GM13976 (cell line): ENCODE measurements at places on chromosomes 5 and 9.
A peak's percentile ranks its signal among the peaks of the same experiment; 100 is the strongest.

GRCh38 chr5:139391570-139392323, 2.0 kb upstream of the MZB1 start:
- DNase-seq, result peak; percentile 60

GRCh38 chr5:162657076-162657475, 589.5 kb downstream of the GABRG2 start:
- no peak for DNase-seq

DNA sequence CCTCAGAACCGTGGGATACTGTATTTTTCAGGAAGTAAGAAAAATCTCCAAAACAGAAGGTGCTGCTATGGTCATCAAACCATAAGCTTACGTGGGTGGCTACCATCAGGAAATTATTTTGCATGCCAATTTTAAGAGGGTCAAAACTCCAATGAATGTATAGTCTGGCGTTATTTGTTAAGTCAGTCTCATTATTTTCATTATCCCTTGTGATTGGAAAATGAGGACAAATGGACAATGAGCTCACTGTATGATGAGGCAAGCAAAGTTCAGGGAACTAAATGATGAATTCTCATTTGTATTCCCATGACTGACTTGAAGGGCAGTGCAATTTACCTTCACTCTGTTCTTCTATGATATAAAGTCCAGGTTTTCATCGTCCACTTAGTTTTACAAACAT, 17.6 kb downstream of the PUM3 start:
- DNase-seq, result no peak

DNA sequence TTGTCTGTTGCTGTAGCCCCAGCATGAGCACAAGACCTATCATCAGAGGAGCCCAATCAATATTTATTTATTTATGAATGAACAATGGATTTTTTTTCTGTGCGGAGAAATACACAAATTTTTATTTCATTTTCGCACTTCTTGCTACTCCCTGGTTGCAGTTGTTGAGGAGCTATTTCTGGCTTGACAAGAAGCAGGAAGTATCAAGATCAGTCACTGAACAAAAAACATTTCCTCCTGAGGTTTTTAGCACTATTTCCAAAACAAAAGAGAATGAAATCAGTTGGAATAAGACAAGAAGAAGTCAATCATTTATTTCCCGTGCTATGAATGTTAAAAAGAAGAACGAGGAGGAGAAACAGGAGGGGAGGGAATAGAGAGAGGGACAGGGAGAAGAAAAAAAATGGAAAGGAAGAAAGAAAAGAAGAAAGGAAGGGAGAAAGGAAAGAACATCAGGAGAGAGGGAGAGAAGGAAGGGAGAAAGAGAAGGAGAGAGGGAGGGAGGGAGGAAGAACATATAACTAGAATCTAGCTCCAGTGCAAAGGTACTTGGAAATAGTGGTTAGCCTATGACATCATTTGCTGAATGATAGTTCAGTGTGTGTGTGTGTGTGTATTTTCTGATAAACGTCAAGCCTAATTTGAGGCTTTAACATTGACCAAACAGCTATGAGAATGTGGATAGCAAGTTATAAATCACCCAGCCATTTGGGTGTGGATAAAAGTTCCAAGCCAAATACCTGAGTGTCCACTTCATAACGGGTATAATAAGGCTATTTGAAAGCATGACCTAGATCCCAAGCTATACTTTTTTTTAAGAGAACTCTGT, 586.0 kb downstream of the EBF1 start:
- DNase-seq, result no peak

DNA sequence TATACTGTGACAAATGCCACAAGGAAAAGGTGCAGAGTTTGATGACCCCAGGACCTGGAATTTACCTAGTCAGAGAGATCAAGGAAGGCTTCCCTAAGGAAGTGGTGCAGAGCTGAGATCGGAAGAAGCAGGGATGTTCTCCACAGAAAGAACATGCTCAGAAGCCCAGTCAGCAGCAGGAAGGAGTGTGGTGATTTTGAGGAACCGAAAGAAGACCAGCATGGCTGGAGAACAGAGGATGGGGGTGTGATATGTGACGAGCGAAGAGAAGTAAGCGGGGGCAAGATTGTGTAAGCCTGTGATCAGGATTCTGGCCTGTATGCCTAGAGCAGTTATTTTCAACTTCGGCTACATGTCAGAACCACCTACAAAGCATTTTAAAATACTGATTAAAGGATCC, 18.7 kb upstream of the PIK3R1 start:
- DNase-seq, result peak; percentile 70
